Activated T-helper 1 cell treated with Interleukin-2 at 50 U/mL for 16 hours (primary cell): ENCODE measurements at places on chromosomes 1 and 21.
A peak's percentile ranks its signal among the peaks of the same experiment; 100 is the strongest.

DNA sequence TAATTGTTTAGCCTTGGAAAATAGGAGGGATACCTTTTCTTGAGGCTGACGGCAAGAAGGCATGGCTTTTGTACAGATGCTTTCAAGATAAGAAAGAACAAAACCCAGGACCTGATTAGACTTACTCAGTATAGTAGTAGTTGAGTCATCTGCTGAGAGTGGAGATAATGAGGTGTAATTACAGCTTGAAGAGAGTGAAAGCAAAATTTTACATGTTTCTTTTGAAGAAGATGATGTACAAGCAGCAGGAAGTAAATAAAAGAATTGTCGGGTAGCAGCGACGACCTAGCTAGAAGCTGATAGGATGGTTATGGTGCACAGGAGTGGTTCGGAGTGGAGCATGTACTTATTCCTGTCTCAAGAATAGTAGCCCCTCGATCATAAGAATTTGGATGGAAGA is 6.6 kb downstream of the ANGPTL1 start:
- DNase-seq, result no peak

DNA sequence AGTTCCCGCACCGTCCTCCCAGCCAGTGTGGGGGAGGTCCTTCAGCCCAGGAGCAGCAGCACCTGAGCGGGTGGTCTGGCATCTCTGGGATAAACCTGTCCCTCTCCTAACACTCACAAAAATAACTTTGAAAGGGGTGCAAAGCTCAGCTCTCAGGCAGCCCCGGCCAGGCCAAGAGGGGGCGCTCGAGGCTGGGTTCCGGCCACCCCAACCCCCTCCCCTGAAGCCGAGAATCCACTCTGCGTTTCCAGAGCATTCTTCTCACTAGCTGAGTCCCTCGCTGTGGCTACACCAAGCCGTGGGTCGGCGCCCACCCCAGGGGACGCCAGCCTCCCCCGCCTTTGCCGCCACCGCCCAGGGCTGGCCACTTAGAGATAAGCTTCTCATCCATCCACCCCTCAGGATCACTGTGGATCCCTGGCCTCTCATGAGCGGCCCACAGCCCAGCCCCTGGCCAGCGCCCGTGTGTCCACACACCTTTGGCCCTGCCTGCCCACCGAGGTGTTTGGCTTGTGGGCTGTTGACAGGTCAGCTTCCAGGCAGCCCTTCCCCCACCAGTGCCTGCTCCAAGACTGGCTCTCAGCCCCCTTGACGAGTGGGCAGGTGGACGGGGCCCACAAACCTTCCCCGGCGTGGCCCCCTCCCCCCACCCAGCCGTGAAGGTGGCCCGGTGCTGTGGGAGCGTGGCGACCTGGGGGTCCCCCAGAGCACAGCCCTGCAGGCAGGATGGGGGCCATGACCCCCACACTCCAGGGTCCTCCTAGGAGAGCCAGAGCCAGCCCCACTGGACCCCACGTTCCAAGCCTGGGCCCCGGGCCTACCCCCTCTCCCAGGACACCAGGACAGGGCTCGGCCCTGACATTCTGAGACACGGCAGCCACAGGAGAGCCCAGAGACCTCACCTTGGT is 1.9 kb downstream of the FTCD start:
- no peak for DNase-seq

DNA sequence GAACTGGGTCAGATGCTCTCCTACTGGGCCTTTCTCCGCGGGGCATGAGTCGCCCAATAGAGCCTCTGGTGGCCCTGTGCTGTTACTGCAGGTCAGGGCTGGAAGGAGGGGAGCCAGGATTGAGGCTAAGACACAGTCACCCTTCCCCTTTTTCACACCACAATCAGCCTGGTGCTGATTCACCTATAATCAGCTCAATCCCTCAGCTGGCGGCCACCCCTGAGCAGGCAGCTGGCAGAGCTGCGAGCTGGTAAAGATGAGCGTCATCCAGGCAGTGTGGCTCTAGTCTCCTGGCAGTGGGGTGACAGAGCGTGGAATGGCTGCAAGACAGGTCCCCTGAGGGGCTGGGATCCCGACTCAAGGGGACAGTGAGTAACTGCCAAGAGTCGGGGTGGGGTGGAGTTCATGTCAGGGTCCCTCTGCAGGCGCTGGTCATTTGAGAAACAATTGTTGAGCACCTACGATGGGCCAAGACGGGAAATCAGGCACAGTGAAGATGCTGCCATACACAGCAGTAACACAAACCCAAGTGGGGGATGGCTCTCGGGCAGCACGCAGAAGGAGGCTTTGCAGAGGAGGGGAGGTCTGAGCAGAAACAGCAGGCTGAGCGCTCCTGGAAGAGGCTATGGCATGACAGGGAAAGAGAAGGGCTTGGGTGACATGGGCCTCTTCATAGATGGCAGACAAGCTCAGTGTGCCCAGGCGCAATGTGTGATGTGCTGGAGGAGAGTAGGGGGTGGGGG is 21.8 kb downstream of the ATF3 start:
- peak; percentile 36 for DNase-seq

DNA sequence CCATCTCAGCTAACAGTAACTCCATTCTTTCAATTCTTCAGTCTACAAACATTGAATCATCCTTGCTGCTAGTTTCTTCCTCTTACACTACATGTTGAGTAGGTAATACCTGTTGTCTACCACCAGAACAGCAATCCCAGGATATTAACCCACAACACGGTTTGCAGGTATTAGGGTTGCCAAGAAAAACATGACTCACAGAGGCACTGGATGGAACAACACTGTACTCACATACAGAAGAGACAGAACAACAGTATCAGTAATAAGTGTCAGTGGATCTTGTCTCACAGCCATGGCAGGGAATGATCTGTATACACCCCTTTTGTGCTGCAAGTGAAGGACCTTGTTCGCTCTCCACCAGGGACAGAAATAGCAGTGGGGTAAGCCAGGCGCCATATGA is 212.1 kb downstream of the GPR52 start:
- DNase-seq, result no peak

DNA sequence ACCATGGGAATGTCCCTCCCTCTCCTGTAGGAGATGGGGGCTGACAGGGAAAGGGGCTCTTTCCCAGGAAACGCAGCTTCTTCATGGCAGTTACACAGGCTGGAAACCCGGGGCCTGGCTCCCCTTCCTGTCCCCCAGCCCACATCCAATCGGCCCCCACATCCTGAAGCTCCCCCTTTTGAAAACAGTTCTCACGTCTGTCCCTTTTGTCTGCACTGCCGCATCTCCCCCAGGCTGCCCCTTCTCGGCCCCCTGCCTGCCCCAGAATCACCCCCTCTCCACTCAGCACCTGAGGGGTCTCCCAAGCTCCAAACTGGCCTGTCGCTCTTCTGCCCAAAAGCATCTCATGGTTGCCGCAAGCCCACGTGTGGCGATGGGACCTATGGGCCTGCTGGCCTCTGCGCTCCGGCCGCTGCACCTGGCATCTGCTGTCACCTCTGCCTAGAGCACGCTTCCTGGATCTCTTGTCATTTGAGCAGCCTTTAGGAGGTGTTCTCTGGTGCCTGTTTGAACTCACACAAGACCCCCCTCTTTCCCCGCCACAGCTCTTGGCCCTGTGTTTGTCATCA is 867 bp downstream of the SLC1A7 start:
- no peak for DNase-seq

- DNase-seq, result no peak
Observed at GRCh38 chr21:40863839-40864238, 16.9 kb upstream of the DSCAM start.

DNA sequence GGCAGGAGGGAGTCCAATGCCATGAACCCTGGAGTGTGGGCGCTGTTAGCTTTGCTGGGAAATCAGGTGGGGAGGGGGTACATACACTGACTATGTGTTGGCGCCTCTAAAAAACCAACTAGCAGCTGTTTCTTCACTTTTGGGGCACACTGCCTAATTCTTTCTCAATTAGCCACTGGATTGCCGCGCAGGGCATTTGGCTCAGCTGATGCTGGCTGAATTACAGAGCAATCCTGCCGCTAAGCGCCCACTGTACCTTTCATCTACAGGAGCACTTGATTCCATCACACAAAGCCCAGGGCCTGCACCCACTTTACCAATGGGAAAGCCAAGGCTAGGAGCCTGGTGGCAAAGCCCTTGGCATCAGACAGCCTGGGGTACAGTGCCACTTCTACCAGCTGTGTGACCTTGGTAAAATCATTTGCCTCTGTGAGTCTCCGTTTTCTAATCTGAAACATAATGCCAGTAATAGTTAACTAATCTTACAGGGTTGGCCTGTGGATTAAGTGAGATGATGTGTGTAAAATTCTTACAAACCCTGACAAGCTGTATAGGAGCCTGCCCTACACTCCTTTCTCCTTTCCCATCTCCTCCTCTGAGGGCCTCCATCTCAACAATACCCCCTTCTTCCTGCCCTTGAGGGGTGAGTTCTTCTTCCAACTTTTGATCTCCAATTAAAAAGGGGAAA is 59.0 kb downstream of the UBE2T start:
- no peak for DNase-seq

- no peak for DNase-seq
Observed at GRCh38 chr1:87129038-87129437, 199.6 kb upstream of the LMO4 start.

DNA sequence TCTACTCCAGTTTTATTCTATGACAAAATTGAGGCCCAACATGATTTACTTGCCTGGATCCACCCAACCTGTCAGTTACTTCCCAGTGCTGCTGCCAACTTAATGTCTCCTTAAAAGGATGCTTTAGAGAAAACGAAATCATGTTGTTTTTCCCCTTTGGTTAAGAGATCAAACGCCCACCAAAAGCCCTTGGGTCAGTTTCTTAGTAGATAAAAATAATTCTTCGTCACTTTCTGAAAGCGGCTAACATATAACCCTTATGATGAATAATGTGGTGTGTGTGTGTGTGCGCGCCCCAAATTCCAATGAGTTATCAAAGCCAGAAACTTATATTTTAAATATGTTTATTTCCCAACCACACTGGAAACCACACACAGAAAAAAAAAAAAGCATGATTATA is 52.7 kb upstream of the LGALS8 start:
- DNase-seq, result no peak

DNA sequence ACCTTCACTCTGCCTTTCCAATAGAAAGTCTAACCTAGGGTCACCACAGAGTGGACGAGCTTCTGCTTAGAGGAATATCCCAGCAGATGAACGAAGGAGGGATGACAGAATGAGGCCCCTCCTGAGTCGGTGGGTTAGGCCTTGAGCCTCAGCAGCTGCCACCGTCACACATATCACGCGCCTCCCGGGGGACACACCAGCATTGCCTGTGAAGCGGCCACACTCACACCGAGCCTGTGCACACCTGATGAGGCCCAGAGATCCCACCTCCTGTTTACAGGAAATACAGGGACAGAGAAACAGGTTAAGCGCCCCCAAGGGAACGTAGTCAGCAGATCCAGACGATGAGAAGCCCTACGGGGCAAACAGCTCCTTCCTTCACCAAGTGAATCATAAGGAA is 25.1 kb upstream of the LRRC47 start:
- DNase-seq, result no peak

DNA sequence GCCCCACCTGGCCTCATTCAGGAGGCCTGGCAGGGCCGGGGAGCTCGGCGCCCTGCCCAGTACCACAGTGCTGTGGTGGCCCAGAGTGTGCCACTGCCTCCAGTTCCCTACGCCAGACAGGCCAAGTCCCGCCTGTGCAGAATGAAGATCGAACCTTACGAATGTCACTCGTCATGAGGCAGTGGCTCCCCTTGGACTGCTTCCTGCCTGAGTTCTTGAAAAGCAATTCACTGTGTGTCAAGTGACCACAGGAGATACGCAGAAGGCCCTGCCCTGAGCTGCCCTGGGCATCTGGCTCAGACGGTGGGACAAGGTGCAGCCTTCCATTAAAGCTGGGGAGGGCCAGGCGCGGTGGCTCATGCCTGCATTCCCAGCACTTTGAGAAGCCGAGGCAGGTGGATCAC is 49.6 kb upstream of the LRP8 start:
- DNase-seq, result no peak

- no peak for DNase-seq
Observed at GRCh38 chr21:38277501-38278131, 20.8 kb downstream of the KCNJ15 start.

GRCh38 chr21:33042812-33043211 is 17.1 kb downstream of the OLIG2 start:
- DNase-seq, result no peak

DNA sequence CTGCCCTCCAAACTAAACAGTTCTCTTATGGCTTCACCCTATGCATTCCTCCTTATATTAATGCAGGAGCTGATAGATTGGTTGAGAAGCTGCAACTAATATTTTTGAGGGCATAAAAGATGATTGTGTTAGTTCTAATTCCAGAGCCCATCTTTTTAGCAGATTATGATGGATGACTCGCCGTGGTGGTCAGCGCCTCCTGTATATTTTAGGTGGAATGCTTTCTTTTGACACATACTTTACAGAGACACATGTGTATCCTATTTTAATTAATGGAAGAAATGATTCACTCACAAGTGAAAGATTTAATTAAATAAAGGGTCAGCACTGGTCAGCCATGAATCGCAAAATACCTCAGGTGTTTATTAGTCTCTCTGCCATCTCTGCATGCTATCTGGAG is 120.7 kb downstream of the TM2D1 start:
- DNase-seq, result no peak

DNA sequence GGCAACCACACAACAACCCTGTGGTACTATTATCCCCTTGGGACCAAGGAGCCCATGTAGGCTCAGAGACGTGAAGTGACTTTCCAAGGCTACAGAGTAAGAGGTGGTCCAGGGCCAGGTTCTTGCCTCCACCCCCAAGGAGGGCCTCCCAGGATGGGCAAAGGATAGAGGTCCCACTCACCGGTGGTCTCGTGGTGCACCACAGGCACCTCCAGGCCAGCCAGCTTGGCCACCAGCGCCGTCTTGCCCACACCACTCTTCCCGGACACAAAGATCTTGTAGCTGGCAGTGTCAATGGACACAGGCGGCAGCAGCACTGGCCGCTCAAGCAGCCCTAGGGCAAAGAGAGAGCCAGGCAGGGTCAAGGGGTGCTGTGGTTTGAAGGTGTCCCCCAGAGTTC is 3.6 kb downstream of the CPLANE2 start:
- DNase-seq, result no peak

GRCh38 chr1:26337625-26338024 is 16.3 kb downstream of the CRYBG2 start:
- no peak for DNase-seq

- no peak for DNase-seq
Observed at GRCh38 chr1:169110236-169110635, 3.7 kb downstream of the ATP1B1 start.

DNA sequence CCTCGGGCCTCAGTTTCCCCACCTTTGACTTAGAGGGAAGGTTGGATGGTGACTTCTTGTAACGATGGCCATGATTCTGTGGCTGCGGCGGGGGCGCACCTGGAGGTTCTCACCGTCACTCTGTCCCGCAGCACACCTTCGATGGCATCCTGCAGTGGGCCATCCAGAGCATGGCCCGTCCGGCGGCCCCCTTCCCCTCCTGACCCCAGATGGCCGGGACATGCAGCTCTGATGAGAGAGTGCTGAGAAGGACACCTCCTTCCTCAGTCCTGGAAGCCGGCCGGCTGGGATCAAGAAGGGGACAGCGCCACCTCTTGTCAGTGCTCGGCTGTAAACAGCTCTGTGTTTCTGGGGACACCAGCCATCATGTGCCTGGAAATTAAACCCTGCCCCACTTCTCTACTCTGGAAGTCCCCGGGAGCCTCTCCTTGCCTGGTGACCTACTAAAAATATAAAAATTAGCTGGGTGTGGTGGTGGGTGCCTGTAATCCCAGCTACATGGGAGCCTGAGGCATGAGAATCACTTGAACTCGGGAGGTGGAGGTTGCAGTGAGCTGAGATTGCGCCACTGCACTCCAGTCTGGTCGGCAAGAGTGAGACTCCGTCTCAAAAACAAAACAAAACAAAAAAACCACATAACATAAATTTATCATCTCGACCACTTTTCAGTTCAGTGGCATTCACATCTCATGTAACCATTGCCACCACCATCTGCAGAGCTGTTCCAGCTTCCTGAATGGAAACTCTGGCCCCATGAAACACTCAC is 2.1 kb upstream of the PFKL start:
- DNase-seq, result peak; percentile 61
